ENCODE measurements at places on chromosomes 1 and 21.
A peak's percentile ranks its signal among the peaks of the same experiment; 100 is the strongest.

- no peak for DNase-seq
Measured at GRCh38 chr1:85976516-85977205, 179.9 kb downstream of the COL24A1 start.

DNA sequence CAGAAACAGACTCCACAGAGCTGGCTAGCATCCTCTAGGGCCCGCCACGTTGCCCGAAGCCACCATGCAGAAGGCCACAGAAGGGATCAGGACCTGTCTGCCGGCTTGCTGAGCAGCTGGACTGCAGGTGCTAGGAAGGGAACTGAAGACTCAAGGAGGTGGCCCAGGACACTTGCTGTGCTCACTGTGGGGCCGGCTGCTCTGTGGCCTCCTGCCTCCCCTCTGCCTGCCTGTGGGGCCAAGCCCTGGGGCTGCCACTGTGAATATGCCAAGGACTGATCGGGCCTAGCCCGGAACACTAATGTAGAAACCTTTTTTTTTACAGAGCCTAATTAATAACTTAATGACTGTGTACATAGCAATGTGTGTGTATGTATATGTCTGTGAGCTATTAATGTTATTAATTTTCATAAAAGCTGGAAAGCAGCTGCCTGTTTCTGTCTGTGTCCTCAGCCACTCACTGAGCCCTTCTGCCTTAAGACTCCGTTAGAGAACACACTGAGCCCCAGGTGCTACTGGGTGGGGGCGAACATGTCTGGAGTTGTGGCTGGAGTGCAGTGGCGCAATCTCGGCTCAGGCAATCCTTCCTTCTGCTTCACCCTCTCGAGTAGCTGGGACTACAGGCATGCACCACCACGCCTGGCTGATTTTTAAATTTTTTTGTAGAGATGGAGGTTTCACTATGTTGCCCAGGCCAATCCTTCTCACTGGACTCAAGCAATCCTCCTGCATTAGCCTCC, 14.8 kb downstream of the MFSD2A start:
- no peak for DNase-seq

- DNase-seq: no peak
Measured at GRCh38 chr1:61740751-61741700, 1.3 kb upstream of the PATJ start.

DNA sequence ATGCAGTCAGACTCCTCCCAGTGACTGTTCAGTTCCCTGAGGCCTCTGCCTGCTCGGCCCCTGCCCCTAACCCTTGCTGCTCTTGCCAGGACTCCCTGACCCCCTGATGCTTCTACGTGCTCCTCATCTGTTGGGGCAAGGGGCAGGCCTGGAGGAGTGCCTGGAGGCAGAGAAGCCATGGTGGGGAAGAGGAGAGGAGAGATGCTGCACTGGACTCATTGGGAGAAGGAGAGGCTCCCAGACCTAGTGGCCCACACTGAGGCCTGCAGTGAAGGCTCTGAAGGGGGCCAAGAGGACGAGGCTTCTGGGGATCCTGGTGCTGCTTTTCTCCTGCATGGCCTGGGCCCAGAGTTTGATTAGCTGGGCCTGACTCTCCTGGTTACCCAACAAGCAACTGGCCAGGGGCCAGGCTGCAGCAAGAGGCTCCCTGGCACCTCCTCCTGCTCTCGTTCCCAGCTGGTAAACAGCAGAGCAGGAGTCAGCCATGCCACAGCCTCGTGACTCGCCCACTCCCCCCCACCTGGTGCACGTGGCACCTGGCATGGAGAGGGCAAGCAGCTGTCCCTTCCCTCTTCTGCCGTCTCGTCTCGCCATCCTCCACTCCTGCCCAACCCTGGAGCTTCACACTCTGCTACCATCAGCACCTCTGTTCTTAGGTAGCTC, 847 bp upstream of the RORC start:
- DNase-seq: peak; percentile 79

GRCh38 chr1:169119405-169119804, 12.9 kb downstream of the ATP1B1 start:
- DNase-seq: no peak
